ENCODE measurements at places on chromosomes 7 and 10.
A peak's percentile ranks its signal among the peaks of the same experiment; 100 is the strongest.

GRCh38 chr10:26438534-26439341 lies 597 bp downstream of the APBB1IP start:
- DNase-seq: peak; percentile 77

- DNase-seq: peak; percentile 60
These were observed 386 bp downstream of the ABHD11 start for GRCh38 chr7:73738220-73738611.

DNA sequence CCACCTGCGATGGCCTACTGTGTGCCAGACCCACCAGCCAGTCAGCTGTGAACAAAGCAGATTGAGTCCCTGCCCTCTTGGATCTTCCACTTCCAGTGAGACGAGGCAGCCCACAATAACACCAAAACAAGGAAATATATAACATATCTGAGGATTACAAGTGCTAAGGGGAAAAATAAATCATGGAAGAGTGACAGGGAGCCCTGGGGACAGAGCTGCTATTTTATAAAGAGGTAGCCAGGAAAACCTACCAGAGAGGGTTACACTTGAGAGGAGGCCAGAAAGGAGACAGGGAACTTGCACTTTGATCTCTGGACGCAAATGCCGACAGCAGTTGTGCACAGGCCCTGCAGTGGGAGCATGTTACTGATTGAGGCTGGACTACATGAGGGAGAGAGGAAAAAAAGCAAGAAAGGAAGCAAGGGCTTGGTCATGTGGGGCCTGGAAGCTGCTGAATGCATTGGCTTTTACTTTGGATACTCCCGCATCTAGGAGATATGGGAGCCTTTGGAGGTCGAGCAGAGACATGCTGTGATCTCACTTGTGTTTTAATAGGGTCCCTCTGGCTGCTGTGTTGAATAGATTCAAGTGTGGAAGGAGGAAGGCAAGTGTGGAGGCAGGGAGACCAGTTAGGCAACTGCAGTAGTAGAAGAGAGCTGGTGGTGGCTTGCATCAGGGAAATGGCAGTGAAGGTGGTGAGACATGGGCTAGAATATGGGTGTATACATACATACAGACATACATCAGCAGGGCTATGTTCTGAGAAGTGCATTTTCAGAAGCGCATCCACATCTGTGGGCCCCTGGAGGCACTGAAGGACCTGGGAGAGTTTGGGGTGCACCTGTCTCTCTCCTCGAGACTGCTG lies 26.2 kb downstream of the MINDY4 start:
- DNase-seq: no peak

GRCh38 chr10:100571084-100571856 lies 35.5 kb downstream of the HIF1AN start:
- DNase-seq: no peak

GRCh38 chr10:104252368-104252767 lies 2.3 kb upstream of the GSTO1 start:
- no peak for DNase-seq

GRCh38 chr10:128483216-128483615 lies 357.0 kb upstream of the MKI67 start:
- DNase-seq: no peak

DNA sequence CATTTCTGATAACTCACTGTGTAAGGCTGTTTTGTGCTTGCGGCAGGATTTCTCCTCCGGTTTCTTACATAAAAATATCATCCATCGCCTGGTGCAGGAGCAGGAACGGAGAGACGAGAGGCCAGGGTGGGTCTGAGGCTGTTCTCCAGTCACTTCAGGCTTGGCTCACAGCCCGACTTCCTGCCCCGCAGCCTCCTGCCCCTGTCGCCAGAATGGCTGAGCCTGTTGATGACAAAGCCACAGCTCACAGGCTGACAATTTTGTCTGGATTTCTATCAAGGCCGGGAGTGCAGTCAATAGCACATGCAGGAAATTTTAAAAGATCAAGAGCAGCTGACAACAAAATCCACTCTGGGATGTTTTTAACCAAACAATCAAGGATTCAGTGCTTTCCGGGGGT lies 229.7 kb upstream of the ZNF32 start:
- no peak for DNase-seq

DNA sequence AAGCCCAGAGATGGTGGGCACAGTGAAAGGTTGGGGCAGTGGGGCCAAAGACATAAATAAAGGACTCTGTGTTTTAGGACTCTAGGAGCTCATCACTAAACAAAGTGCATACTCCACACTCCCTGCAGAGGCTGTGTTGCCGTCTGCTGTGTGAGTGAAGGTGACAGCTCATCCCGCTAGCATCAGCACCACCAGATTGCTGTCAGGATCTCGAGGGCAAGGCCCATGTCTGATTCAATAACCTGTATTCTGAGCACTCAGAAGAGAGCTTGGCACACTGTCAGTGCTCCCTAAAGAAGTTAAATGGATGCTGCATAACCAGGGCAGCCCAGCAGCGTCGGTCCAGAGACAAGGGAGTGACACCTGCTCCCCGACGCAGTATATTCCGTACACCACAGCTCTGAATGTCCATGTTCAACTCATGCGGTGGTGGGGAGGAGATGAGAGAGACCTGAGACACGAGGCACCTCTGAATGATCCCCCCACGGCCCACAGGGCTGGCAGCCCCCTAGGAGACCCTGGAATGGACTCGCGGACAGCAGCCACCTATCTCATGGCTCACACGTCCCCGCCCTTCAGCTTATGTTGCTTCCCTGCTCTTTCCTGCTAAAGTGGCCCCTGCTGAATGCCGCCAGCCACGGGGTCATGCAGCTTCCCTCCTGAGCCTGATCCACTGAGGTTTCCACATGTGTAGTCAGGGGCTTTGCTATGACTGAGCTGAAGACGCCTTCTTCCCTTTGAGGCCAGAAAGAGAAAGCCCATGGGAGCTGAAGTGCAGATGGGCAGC lies 132.7 kb upstream of the KCNMA1 start:
- DNase-seq: no peak

DNA sequence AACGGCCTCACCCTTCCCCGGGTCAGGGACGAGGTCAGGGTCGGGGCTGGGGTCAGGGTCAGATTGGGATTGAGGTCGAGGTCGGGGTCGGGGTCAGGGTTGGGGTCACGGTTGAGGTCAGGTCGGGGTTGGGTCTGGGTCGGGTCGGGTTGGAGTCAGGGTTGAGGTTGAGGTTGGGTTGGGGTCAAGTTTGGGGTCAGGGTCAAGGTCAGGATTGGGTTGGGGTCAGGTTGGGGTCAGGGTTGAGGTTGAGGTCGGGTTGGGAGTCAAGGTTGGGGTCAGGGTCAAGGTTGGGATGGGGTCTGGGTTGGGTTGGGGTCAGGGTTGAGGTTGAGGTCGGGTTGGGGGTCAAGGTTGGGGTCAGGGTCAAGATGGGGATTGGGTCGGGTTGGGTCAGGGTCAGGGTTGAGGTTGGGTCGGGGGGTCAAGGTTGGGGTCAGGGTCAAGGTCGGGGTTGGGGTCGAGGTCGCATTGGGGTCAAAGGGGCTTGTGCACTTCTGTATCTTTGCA lies 131.4 kb downstream of the VIPR2 start:
- DNase-seq: no peak

DNA sequence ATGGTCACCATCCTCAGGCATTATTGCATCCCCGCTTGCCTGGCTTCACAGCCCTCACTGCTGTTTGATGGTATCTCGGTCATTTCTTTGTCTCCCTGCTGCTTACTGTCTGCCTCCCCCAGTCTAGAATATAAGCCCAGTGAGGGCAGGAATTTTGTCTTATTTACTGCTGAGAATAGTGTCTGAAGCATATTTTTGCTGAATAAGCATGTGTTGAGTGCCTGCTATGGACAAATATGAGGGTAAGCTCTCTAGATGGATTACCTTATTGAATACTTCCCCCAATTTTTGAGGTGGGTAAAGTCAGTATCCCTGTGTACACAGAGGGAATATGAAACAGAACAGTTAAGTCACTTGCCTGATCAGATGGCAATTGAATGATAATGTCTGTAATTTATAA lies 36.5 kb upstream of the CABCOCO1 start:
- DNase-seq: no peak

DNA sequence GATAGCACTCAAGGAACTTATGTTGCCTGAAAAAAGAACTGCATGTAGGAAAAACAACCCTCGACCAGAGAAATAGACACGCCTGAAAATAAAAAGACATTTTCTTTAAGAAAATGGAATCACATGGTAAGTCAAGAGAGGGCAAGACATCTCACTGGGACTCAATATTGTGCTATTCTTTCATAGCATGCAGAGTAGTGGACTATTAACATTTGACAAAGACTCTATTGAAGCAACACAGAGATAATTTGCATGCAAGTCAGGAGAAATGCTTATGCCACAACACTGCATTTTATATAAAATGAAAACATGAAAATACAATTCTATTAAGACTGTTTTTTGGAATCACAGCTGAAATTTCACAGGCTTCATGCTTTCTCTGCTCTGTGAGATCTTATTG lies 77.9 kb upstream of the RHOBTB1 start:
- DNase-seq: no peak

DNA sequence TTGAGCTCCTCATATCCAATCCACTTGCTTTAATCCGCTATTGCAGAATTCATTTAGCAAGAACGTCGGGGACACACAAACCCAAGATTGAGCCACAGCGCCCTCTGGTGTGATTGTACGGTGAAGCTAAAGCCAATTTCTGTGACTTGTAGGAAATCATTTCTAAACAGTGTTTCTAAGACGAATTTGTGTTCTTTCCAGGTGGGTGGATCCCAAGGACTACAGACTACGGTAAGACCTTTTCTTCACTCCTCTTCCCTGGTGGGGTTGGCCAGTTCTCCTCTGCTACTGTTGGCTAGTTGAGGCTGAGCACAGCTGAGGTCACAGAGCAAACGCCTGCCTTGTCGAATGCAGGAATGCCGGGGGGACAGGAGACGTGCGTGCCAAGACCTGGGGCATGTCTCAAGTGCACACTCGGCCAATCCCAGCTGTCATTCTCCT lies 5.2 kb downstream of the DMBT1 start:
- peak; percentile 74 for DNase-seq

- DNase-seq: no peak
These were observed 1.2 kb downstream of the EZH2 start for GRCh38 chr7:148882841-148883265.

GRCh38 chr7:38168890-38169570 lies 9.0 kb upstream of the STARD3NL start:
- DNase-seq: no peak

DNA sequence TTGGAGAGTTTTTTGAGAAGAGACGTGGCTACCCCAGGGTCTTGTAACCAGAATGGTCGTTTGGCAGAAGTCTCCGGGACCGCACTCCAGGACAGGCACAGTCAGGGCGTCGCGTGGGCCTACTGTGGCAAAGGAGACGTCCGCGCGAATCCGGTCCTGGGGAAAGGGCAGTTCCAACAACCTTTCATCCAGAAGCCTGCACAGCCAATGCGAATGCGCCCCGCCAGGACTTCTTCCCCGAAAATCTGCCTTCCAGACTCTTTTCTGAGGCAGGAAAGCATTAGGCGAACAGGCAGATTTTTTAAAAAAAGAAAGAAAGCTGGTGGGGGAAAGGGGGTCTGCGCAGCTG lies 2.0 kb downstream of the HPSE2 start:
- DNase-seq: no peak

GRCh38 chr7:129375141-129375938 lies 58.9 kb upstream of the STRIP2 start:
- DNase-seq: no peak

GRCh38 chr10:78779339-78779955 lies 289.3 kb upstream of the ZMIZ1 start:
- DNase-seq: no peak

DNA sequence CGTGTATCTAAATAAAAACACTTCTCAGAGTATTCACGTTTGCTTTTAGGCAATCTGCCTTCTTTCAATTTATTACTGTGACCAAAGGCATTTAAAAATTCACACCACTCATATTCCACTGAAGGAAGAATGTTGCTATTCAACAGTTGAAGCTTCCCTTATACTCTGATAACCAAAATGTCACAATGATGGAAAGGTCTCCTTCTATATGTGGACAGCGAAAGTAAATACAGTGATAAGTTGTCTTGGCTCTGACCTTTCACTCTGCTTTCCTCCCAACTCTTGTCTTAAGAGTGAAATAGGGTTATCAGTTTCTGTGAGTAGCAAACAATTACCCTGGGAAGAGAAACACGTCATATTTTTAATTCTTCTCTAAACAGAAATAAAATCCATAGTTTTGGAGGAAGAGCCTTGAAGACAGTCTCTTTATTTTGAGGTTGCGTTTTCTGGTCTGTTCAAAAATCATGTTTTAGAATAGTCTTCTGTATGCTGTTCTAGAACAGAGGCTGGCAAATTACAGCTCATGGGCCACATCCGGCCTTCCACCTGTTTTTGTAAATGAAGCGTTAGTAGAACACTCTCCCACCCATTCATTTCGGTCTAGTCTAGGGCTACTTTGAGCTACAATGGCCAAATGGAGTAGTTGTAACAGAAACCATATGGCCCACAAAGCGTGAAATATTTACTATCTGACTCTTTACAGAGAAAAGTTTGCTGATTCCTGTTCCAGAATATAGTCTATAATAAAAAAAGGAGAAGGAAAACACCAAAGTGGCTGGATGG lies 41.3 kb downstream of the ETV1 start:
- DNase-seq: no peak

DNA sequence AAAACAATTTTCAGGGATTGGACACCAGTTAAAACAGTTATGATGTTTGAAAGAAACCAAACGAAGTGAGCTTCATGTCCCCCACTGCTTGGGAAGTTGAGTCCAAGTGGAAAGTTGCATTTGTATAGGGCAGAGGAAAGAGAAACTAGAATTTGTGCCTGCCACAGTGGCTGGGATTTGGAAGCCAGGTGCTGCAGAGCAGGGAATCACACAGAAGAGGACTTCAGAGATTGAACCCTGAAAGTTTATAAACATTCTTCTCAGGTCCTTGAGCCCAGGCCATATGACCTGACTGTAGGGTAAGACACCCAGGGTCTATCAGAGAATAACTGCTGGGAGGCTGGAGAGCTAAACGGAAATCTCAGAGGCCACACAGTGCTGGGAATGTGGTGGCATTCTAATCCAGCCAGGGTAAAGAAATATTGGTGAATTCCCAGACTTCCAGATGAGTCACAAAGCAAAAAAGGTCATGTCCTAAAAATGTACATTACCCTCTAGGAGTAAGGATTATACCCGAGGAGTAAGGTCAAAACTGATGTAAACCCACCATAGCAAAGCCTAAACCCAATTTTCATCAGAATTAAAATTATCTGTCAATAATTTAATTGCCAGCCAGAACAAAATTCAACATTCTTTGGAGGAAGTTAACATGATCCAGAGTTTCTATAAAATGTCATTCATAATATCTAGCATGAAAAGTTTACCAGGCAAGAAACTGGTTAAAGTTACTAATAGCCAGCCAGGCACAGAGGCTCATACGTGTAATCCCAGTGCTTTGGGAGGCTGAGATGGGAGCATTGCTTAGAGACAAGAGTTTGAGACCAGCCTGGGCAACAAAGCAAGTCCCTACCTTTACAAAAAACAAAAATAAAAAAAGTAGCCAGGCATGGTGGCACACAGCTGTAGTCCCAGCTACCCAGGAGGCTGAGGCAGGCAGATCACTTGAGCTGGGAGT lies 31.2 kb downstream of the TOMM7 start:
- DNase-seq: no peak

All from activated CD4-positive, alpha-beta T cell treated with anti-CD3 and anti-CD28 coated beads, Interleukin-2, amount 10 ng/mL, durations not matched to agents 7 days and 5 days (primary cell).